ENCODE measurements at places on chromosomes 5 and 9.

- DNase-seq, result no peak
Observed at GRCh38 chr5:112861638-112861985, 525 bp downstream of the SRP19 start.

DNA sequence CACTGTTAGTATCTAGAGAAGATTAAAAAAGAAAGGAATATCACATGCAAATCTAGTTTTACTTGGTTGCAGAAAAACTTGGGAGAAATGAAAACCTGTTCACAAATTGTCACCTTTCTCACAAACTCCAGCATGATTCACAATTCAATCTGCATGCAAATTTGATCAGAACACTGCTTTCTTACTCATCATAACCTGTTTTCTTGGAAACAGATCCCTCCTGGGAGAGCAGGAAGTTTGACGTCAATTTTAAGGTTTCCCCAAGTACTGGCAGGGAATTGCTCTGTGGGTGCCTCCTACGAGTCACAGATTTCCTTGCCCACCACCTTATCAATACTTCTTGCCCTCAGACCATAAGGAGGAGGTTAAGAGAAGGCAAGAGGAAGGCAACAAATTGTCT is 30.2 kb upstream of the HTR4 start:
- DNase-seq, result no peak

DNA sequence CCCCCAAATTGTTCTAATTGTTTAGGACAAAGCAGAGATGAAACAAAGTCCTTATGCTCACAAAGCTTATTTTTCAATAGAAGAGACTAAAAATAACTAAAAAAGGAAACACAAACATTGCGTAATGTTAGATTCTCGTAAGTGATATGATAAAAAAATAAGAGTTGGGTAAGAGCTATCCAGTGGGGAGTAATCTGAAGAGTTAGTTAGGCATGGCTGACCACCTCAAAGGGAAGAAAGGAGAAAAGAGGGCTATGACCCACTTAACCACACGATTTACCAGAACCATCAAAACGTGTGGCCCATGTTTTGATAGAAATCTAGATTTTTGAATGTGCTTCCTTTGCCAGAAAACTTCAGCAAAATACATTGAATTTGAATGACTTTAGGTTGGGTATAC is 1296.8 kb upstream of the NUDT12 start:
- no peak for DNase-seq

DNA sequence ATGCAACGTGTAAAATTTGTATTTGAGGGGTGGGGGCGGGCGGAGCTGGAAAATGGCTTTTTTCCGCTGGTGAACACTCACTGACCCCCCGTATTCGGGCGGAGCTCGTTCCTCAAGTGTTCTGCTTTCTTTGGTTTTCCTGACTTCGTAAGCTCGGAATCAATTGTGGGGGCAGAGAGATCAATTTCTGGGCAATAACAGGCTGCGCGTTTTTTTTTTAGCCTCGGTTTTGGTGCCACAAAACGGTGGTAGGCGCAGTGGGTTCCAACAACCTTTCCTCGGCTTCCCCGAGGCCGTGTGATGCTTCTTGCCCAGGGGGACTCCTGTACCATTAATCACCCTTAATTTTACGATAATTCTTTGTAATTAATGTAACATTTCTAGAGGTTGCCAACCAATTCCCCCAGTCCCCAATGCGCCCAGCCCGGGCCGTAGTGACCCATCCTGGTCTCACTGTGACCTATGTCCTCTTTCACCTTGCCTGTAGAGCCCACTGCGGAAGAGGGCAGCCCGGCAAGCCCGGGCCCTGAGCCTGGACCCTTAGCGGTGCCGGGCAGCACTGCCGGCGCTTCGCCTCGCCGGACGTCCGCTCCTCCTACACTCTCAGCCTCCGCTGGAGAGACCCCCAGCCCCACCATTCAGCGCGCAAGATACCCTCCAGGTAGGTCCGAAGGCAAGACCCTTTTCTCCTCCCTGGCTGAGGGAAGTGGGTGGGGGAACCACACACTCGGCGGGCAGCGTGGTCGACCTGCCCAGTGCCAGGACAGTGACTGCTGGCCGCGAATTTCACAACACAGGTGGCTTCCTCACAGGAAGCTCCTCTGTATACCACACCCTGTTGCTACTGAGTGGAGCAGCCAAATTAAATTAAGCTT is 3.7 kb downstream of the NR4A3 start:
- DNase-seq, result no peak

DNA sequence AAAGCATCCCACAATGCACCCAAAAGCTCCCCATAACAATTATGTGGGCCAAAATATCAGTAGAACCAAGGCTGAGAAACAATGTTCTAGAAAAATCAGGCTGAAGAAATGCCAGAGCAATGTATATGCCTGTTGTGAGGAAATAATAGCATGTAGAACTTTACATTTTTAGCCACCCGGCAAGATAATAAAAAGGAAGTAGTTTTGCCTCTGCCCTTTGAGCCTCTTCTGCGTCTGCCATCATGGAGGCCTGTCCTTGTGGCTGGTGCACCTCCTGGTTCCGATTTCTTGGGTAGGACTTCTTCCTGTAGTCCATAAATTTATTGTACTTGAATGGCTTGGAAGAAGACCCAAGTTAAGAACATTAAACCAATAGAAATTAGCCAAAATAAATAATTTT is 38.9 kb upstream of the TNFAIP8 start:
- no peak for DNase-seq

- no peak for DNase-seq
Observed at GRCh38 chr9:116084497-116084896, 69.1 kb upstream of the PAPPA start.

GRCh38 chr9:136088481-136088938 is 6.6 kb downstream of the NACC2 start:
- DNase-seq, result no peak

DNA sequence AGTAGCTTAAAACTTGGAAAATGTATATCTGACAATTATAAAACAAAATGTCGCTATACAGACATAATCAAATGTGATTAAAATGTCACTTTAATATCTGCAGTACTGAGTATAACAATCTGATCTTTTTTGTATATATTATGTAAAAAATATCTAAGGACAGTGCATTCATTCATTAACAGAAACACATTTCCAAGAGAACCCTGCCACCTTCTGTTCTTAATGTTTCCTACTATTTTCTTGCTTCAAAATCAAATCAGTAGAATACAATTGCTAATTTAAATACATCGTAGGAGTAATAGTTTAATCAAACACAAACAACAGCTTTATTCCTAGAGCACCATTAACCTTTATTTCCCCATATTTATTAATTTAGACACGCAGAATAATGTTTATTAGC is 142.6 kb upstream of the ST8SIA4 start:
- DNase-seq, result no peak

- DNase-seq, result peak; percentile 17
Observed at GRCh38 chr5:122163121-122164069, 34.0 kb downstream of the ZNF474 start.

GRCh38 chr5:130978475-130978874 is 186.6 kb downstream of the HINT1 start:
- no peak for DNase-seq

DNA sequence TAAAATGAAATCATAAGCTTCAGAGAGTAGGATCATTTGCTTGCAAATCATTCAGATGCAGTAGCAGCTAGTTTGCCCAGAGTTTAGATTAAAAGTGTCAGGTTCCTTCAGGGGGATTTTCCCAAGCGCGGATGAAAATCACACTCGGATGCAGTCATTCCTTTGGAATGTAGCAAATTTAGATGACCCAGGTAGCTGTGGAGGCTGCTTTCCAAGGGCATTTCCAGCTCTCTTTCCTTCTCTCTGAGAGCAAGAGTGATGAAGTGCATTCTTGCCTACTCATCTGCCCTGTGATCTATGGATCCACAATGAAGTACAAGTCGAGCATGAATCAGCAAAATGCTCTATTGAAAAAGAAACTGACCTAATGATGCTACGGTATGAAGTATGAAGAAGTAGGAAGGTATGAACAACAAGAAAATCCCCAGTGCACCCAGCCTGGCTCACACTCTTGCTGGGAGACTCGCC is 200.2 kb downstream of the PLK2 start:
- DNase-seq, result no peak

DNA sequence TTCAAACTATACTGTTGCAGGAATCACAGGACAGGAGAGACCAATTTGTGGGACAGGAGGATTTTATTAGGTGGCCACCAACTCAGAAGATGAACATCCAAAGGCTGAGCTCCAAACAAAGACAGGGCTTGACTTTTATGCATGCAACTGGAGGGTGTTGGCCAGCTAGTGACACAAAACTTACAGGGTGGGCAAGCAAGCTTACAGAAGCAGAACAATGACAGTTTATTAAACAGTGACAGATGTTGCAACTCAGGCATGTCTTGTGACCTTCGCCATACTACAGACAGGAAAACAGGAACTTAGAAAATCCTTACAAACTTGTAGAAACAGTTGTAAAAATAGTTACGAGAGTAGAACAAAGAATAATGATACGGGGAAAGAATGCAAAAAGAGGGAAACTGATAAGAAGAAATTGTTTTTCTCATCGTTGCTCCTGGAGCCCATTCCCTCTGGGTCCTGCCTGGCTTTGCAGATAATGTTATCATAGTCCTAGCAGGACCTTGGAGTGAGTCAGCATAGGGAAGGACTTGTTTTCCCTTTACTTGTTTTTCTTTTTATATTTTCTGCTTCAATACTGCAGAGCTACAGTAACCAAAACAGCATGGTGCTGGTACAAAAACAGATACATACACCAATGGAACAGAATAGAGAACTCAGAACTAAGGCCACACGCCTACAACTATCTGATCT is 2083.0 kb upstream of the ACO1 start:
- no peak for DNase-seq

- DNase-seq, result no peak
Observed at GRCh38 chr9:105973951-105974351, 279.6 kb downstream of the TMEM38B start.

- DNase-seq, result no peak
Observed at GRCh38 chr5:109580225-109580624, 109.5 kb upstream of the MAN2A1 start.

DNA sequence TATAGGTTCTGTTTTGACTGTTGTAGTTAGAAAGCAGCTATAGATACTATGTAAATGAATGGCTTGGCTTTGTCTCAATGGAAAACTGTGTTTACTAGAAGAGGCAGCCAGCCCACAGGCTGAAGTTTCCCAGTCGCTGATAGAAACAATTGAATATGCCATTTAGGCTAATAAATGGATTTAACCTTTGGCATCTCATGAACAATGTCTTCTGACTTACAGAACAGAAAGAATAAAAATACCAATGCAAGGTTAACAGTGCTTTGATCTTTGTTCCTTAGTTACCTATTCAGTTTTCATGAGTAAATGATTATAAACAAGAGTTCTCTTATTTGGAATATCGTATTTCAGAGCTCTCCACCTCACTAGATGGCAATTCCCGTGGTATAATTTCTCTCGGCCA is 120.6 kb downstream of the PAM start:
- DNase-seq, result no peak

DNA sequence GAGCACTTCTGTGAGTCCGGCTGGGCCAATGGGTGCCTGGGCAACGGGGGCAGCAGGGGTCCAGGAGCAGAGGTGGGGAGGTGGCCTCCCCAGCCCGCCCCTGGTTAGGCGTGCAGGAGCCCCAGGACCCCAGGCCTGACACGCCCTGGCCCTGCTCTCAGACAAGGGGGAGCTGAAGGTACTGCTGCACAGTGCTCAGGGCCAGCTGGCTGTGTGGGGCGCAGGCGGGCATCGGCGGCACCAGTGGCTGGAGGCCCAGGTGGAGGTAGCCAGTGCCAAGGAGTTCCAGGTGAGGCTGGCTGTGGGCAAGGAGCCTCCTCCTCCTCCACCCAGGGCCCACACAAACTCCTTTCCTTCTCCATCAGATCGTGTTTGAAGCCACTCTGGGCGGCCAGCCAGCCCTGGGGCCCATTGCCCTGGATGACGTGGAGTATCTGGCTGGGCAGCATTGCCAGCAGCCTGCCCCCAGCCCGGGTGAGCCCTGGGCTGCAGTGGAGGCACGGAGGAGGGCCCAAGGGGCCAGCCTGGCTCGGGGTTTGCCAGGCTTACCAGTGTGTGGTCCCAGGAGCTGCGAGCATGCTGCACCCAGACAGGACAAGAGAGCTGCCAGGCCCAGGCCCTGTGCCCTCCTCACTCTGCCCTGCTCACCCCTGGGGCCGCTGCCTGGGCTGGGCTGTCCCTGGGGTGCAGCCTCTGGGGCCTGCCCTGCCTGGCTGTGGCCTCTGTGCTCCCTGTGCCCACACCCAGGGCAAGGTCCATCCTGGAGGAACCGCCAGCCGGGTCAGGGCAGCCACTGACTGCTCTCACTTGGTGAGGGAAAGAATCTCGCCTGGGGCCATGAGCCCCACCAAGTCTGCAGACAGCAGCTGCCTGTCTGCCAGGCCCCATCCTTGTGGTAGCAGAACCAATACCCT is 7.0 kb downstream of the MAMDC4 start:
- DNase-seq, result no peak

GRCh38 chr9:38408719-38409118 is 15.5 kb downstream of the IGFBPL1 start:
- DNase-seq, result no peak

DNA sequence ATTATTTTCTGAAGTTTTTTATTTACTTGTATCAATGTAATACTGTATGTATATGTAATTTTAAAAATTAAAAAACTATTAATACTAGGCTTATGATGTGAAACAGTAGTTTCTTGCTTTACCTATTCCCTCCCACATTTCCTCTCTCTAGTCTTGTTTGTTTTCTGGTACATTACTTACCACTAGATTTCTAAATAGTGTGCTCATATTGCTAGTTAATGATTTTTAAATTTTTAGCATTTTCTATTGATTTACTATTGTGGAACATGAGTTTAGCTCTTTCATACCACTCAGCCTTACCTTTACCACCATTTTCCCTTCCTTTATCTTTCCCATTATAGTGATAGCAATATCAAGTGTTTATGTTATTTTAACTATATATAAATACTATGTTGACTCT is 39.3 kb downstream of the UBE2R2 start:
- DNase-seq, result no peak

GRCh38 chr5:112445626-112446350 is 26.7 kb upstream of the EPB41L4A start:
- no peak for DNase-seq

DNA sequence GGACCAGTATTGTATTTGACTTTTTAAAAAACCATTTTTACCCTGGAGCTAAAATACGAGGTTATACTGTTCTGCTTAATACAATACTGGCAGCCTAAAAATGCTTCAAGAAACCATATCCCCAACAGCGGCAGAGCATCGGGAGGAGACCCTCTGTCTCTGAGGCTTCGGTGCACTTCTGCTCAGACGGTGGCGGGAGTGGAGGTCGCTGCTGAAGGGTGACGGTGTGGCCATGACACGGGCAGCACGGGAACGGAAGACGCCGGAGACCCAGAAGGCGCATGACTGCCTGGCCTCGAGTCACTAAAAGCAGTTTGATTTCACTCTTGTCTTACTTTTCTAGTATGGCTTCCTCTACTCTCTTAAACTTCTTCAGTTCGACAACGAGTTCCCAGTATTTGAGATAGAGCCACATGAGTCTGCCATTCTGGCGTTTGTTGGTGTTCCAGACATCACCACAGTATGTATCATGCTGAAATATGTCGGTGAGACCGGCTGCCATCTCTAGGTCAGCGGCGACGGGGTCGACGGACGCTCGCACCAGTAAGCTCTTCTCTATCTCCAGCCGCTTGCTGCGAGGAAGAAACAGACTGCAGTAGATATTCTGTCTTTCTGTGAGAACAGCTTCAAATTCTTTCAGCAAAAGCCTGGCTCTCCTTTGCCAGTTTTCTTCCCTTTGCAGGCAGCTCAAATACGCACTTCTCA is 12.8 kb downstream of the CCDC127 start:
- DNase-seq, result no peak

- DNase-seq, result peak; percentile 93
Observed at GRCh38 chr9:107283623-107284616, 841 bp downstream of the RAD23B start.
